Stimulated activated CD4-positive, alpha-beta T cell treated with anti-CD3 and anti-CD28 coated beads, Interleukin-4, amount 100 ng/mL, for 4 hours (primary cell): ENCODE measurements at places on chromosomes 13 and 19.
A peak's percentile ranks its signal among the peaks of the same experiment; 100 is the strongest.

GRCh38 chr13:46810440-46810839 is 13.5 kb upstream of the ESD start:
- DNase-seq, result no peak

DNA sequence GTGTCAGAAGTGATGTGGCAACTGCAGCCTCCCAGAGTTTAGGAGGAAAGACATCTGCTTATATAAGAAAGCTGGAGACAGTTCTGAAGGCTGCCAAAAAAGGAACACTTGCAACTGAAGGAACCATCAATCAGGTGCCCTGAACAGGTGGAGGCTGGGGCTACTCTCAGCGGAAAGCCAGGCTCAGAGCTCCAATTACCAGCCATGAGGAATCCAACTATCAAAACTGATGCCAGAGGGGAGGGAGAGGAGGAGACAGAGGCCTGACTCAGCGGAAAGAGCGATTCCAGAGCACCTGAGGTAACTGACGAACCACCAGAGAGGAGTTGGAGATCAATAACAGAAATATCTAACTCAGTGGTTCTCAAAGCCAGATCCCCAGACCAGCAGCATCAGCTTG is 24.3 kb downstream of the LEUTX start:
- DNase-seq, result no peak

DNA sequence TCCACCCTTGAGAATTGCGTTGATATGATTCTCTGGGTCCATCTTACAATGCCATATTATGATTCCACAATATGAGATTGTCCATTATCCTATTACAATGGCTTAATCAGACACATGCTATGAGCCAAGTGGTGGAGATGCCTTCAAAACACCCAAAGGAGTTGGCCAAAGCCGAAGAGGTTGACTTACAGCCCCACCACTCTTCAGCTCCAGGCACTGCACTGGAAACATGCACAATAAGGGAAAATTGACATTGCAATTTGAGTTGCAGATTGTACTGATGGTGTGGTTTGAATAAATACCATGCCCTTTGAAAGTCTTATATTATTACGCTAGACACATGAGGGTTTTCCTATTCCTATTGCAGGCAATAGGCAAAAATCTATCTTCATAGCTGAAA is 75.4 kb upstream of the TNFSF11 start:
- DNase-seq, result no peak

DNA sequence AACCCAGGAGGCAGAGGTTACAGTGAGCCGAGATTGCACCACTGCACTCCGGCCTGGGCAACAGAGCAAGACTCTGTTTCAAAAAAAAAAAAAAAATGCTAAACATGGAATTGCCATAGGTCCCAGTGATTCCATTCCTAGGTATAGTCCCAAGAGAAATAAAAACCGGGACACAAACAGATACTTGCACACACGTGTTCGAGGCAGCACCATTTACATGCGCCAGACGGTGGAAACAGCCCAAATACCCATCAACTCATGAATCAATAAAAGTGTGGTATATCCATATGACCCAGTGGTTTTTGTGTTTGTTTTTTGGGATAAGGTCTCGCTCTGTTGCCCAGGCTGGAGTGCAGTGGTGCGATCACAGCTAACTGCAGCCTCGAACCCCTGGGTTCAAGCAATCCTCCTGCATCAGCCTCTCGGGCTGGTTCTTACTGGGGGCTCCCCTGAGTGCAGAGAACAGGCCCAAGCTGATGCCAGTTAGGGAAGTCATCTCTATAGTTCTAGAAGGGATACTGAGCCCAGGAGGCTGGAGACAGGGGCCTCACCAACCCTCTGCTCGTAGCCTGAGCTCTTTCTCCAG is 8.5 kb downstream of the KLF2 start:
- DNase-seq, result no peak

DNA sequence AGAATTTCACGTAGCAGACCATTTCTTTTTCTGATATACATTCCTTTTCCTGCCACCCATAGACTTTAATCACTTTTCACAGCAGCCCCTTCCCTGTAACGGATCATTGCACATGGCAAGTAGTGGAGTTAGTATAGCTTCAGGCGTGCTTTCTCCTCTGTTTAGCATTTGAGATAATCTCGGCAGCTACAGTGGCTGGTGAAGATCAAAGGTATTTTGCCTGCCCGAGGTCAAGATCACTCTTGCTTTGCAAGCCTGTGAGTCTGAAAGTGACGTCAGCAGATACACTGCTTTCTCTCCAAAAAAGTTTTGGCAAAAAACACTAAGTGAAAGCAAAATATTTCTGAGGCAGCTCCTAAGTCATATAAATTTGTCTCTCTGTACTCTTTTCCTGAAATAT is 260.0 kb downstream of the NDFIP2 start:
- no peak for DNase-seq

GRCh38 chr19:17645339-17645963 is 42.7 kb downstream of the UNC13A start:
- DNase-seq, result no peak

- DNase-seq, result peak; percentile 72
Measured at GRCh38 chr19:13212759-13213330, 62.6 kb downstream of the IER2 start.

DNA sequence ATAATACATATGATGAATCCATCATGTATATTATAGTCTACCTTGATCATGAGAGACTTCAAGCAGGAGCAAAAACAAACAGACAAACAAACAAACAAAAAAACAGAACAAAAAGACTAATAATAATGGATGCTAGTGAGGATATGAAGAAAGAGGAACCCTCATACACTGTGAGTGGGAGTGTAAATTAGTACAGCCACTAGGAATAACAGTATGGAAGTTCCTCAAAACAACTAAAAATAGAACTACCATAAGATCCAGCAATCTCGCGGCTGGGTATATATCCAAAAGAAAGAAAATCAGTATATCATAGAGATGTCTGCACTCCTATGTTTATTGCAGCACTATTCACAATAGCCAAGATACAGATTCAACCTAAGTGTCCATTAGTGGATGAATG is 7.0 kb upstream of the DLEU7 start:
- no peak for DNase-seq

DNA sequence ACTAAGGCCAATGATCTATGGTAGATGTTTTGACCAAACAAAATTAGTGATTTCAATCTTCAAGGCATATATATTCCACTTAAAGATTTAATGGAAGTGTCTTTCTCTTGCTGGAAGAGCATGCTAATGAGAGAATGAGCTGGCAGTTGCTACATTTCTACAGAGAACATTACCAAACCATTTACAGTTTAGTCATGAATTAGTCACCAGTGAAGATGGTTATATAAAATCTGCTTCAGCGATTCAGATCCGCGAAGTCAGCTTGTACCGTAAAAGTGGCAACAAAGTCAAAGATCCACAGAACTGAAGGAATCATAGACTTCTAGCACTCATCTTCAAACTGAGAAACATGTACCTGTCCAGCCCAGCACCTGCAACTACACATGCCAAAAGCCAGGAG is 156.3 kb downstream of the SLITRK5 start:
- no peak for DNase-seq

DNA sequence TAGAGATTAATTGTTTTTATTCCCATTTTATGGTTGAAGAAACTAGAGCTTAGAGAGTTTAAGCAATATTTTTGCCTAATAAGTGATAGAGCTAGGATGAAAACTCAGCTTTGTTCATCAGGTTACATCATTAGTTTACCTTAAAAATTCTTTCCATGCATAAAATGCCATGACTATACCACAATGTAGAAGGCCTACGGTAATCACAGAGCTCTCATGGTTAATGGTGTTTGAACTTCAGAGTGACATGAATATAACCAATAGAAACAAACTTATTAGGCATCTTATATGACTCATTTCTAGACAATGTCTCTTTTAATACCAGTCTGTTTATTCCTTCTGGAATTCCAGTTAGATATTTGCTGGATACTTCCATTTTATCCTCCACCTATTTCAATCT is 78.5 kb downstream of the FGF9 start:
- DNase-seq, result no peak

DNA sequence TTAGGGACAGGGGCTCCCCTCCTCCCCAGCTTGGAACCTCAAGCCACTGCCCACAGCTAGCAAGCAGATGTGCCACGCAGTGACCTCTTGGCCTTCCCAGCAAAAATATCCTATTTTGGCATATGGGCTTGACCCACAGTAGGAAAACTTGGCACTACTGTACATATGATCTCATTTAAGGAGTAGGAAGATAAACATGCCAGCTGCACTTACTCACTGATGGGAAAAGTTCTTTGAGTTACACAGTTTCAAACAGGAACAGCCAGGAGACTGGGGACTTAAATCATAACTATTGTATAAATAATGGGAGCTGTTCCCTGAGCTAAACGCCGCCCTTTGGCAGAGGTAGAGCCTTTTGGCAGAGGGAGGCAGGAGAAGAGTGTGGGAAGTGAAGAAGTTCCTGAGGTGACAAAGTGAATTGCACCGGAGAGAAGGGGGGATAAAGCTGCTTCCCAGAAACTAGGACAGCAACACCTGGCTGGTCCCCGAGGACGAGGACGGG is 6.1 kb downstream of the SACS start:
- DNase-seq, result no peak

DNA sequence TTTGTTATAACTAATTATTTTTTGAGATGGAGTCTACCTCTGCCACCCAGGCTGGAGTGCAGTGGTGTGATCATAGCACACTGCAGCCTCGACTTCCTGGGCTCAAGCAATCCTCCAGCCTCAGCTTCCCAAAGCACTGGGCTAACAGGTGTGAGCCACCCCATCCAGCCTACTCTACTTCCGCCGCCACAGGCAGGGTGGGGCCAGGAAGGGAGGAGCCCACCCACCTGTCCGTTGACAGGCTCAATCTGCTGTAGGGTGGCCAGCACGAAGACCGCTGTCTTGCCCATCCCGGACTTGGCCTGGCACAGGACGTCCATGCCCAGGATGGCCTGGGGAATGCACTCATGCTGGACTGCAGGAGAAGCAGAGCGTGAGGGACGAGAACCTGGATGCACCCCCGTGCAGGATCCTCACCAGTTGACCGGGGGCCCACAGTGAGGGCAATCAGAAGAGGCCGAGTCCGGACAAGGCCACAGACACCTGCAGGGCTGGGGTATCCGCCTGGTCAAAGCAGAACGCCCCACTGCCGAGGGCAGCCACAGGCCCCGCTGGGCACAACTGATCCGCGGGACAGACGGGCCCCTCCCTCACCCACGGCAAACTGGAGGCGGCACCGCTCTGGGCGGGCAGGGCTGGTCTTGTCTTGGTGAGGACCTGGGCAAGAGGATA is 6.7 kb downstream of the DDX39A start:
- DNase-seq, result no peak

DNA sequence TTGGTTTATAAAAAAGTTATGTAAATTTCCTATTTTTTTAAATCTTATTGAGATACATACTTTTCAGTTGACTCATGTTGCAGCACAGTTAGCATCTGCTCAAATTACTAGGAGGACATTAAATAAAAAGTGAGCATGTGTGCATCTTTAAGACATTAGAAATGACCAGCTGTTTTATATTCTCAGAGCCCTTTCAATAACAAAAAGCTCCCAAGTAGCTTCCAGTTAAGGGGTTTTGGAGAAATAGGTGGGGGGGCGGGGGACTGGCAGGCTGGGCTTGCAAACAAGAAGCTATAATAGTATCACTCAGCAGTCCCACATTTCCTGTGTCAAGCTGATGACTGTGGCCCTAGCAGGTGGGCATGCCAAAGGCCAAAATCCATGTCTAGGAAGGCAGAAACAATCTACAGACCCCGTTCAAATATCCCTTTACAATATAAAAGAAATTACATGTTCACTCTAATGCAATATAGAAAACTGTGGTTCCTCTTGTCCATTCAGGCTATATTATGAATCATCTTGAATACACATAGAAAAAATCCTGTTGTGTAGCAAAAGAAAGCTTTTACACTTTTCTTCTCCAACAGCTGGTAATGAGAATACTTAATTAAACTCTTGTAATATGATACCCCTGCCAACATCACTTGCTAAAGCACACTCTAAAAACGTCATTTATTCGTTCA is 1713.2 kb upstream of the SLC10A2 start:
- DNase-seq, result no peak

DNA sequence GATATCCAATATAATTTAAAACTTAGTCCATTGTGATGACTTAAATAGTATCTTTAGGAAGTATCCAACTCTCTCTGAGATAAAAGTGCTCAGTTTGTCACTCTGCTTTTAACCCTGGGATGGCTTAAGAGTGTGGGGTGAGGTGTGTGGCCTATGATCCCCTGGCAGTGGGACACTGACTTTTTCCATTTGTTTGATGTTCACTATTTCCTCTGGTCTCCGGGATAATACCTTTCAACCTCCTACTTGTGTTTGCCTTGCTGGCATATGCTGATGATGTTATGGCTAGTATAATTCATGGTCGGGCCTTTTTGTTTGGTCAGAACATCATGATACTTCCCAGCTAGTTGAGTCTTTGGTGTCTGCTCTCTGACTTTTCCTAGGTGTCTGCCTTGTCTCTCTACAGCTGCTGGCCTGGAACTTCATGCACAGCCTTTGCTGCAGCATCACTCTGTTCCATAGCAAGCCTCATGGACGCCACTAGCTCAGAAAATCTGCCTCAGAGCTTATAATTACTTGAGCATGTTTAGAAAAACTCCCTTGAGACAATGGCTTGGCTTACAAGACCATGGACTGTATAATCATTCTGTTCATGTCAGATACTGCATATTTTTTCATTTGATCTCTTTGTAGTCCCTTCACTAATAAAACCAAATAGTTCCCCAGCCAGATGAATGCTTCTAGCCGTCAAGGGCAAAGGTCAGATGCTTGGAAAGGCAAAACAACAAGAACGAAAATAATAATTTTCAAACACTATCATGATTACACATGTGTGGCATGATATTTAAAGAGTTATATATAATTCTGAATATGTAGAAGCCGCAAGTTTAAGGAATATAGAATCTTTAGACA is 75.2 kb downstream of the WDFY2 start:
- DNase-seq, result no peak

- no peak for DNase-seq
Measured at GRCh38 chr19:32287811-32288227, 57.6 kb upstream of the ZNF507 start.

GRCh38 chr19:54517483-54517882 is 14.9 kb downstream of the LAIR2 start:
- DNase-seq, result peak; percentile 56

DNA sequence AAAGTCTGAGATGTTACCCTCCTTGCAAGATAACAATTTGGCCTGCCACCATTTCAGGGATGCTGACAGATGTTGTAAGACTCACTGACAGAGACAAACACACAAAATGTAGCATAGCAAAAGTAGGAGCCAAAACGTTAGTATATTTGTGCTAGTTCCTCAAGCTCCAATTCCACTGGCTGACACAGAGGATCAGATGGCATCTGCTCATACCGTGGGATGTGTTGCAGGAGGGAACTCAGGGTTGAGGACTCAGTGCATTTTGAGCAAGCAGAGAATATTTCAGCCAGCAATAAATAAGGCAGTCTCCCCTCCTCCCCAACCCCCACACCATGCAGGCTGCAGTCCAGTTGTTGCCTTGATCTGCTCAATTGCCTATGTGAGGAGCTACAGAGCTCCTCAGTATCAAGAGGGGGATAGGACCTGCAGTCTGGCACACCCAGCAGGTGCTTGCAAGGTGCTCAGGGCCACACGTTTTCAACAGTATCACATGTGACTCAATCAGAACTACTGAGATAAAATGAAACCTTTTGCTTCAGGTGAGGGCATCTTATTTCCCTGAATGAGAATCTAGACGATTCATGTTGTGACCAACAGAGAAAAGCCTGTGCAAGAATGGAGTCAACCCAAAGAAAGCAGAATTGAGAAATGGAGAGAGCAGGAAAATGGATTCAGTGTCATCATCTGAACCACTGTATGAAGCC is 23.6 kb upstream of the LRCH1 start:
- DNase-seq, result no peak

- no peak for DNase-seq
Measured at GRCh38 chr19:47120470-47121067, 7.0 kb upstream of the ZC3H4 start.

GRCh38 chr19:41795031-41795461 is 1.3 kb upstream of the CEACAM3 start:
- peak; percentile 46 for DNase-seq
